NCI-H774 (cell line): ENCODE measurements at places on chromosomes 3 and 15.

- DNase-seq = no peak
These were observed 89.0 kb downstream of the GHSR start for GRCh38 chr3:172359231-172359630.

DNA sequence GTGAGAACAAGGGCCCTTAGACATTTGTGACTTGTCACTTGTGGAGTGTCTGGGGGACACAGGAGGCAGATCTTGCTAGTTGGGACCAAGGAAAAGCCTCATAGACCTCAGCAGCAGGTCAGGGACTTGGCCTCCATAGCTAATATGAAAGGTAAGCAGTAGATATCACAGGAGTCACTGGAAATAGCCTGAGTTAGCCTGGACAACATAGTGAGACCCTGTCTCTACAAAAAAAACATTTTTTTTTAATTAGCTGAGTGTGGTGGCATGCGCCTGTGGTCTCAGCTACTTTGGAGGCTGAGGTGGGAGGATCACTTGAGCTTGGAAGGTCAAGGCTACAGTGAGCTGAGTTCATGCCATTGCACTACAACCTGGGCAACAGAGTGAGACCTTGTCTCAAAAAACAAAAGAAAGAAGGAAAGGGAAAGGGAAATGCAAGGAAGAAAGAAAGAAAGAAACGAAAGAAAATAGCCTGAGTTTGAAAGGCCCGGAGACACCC, 37.1 kb upstream of the CLK3 start:
- DNase-seq = no peak

GRCh38 chr3:80978216-80978969, 783.1 kb downstream of the GBE1 start:
- DNase-seq = no peak

DNA sequence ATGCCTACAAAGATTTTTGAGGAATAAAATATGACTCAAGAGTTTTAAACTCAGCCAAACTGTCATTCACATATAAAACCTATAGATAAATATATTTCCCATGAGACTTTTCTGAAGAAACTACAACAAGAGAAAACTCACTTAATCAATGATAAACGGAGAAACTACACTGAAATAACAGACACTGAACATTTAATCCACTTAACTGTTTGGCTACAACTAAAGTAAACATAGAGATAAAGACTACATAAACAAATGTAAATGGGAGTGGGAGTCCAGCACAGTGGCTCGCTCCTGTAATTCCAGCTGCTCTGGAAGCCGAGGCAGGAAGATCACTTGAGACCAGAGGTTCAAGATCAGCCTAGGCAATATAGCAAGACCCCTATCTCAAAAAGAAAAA, 79.2 kb downstream of the MEX3B start:
- DNase-seq = no peak

GRCh38 chr3:30282154-30282696, 324.2 kb upstream of the TGFBR2 start:
- no peak for DNase-seq
